ENCODE measurements at places on chromosomes 7 and 10.

- DNase-seq: no peak
Measured at GRCh38 chr7:43577485-43577951, 5.4 kb upstream of the STK17A start.

- DNase-seq: no peak
Measured at GRCh38 chr7:54860843-54861242, 101.8 kb upstream of the SEC61G start.

DNA sequence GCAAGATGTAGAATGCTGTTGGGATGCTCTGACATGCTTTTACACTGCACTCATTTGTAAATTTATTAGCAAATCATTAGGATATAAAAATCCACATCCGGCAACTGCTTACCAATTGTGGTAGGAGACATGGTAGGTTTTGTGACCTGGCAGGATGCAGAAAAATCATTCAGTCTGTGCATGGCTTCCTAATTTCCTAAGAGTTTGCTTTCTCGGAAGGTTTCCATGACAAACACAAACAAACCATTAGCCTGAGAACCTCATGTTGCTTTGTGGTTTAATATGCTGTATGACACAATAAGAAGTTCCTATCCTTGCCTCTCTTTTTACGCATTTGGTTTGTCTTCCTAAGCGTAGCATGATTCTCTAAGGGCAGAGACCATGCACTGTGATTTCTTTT is 14.7 kb upstream of the LMBR1 start:
- DNase-seq: no peak

DNA sequence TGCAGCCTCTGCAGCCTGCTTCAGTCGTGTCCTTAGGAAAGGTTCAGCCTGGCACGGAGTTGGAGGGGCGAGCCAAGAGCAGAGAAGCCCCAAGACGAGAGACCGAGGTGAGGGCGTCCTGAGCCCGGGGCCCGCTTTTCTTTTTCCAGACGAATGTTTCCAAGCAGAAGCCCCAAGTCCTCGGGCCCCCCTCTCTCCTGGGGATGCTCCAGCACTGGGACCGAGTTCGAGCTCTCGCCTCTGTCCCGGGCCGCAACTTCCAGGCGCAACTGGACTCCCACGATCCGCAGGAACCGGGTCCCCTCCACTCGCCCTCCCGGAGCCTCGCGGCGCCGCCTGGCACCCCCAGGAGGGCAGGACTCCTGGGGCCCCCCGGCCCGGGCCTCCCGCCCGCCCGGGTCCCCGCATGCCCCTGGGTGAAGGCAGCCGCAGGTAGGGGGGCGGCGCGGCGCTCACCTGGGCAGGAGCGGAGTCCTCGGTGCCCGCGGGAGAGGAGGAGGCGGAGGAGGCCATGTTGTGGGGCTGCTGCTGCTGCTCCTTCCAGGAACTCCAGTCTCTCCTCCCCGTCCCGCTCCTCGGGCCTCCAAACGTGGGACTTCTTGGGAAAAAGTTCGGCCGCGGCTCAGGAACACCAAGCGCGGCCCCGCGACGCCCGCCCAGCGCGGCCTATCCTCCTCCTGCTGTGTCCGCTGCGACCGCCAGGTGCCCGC is 45.3 kb upstream of the CDK1 start:
- no peak for DNase-seq

GRCh38 chr7:93843260-93843659 is 47.3 kb downstream of the TFPI2 start:
- DNase-seq: no peak

GRCh38 chr7:3128857-3129490 is 85.3 kb upstream of the CARD11 start:
- no peak for DNase-seq
